ENCODE measurements at places on chromosomes 13 and 19. TPM values are rescaled to one million over a fixed set of nuclear protein-coding genes. Genes with fewer than 3 reads are reported as not detected.

DNA sequence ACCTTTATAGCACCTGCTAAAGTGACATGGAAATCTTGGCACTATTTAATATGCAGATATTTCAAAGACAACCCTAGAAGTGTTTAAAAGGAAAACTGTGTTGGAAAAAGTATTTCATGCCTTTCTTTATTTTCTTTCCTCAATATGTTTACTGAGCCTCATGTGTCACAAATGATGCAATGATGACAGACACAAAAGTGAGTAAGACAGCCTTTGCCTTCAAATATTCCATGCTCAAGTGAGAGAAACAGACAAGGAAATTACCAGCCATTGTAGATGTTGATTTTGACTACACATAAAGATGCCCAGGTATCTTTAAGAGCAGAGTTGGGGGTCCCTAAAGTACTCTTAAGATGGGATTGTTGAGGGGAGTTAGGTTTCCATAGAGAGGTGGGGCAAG, 48.0 kb upstream of the TPP2 start:
- DNase-seq: no peak

DNA sequence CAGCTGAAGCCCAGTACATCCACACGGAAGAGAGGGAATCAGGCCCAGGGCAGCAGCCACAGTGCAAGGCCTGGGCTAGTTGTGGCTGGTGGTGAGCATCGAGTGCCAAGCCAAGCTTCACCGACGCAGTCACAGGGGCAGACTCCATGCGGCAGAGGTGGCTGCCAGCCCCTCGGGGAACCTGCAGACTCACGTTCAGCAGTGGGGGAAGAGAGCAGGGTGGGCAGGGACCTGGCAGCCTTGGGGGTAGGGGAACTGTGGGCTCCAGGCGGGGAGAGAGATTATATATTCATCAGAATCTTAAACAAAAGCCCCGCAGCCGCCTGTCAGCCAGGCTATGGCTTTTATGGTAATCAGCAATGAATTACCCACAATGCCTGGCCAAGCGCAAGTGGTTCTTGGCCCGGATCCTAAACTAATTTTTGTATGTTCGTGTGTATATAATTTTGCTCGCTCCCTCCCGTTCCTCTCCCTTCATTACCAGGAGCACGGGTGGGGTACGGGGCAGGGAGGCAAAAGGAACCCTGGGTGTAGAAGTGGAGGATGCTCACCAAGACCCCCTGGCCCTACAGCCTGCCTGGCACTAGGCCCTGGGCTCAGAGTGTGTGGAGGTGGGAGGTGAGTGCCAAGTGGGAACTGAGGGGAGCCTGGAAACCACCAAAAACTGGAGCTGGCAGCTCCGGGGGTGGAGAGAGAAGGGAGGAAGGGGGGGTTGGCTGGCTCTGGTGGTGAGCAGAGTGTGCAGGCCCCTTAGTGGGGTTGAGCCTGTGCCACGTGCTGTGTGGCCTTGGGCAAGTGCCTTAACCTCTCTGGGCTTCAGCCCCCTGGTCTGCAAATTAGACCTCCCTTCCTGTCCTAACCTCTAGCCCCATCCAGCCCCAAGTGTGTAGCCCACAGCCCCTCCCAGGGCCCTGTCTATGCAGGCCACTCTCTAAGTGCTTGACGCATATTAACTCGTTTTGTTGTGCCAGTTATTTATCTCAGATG, 31.9 kb downstream of the PTPRS start:
- DNase-seq: peak; percentile 91

DNA sequence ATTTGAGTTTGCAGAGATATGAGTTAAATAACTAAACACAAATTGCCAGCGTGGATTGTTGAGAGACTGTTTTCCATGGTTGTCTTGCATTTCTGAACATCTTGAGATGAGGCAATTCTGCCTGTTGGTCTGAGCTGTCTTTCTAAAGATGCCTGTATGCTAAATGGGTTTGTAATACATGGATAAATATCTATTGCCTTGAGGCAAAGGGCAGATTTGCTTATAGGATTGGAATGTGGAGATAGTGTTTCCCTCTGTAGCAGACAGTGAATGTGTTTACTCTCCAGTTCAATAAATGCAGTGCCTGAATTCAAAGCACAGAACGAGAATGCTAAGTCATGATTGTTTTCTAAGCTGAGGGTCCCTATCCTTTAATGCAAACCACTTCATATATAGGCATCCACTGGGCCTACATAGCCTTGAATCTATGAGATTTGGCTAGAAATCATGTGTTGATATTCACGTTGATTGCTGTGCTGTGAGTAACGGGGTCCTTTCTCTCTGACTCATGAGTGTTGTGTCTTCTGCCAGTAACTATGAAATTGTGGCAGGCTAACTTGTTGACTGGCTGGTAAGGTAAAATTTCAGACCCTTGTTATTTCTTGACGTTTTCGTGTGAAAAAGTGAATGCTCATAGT, 2554.8 kb downstream of the PCDH9 start:
- peak; percentile 22 for DNase-seq

GRCh38 chr13:79423801-79424642, 18.0 kb upstream of the RBM26 start:
- peak; percentile 76 for DNase-seq

- no peak for DNase-seq
These were observed 71.9 kb upstream of the IRS2 start for GRCh38 chr13:109858319-109858718.

PSG2 gene
- total RNA-seq: not detected

- no peak for DNase-seq
These were observed 9.9 kb downstream of the SLC6A16 start for GRCh38 chr19:49315111-49315510.

DNA sequence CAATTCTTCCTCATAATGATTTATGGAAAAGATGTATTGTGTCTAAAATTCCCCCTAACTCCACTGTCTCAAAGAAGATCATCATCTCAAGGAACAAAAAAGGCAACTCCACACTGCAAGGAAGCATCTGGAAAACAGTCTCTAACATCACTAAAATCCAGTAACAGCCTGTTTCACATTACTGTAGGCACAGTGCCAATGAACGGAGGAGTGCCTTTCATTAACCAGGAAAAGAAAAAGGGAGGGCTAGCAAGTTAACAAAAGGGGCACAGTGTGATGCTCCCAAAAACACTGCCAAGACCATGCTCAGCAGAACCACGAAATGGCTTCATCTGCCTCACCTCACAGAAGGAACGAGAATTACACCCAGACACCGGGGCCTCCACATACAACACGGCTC, 8.5 kb downstream of the TMTC4 start:
- peak; percentile 9 for DNase-seq

DNA sequence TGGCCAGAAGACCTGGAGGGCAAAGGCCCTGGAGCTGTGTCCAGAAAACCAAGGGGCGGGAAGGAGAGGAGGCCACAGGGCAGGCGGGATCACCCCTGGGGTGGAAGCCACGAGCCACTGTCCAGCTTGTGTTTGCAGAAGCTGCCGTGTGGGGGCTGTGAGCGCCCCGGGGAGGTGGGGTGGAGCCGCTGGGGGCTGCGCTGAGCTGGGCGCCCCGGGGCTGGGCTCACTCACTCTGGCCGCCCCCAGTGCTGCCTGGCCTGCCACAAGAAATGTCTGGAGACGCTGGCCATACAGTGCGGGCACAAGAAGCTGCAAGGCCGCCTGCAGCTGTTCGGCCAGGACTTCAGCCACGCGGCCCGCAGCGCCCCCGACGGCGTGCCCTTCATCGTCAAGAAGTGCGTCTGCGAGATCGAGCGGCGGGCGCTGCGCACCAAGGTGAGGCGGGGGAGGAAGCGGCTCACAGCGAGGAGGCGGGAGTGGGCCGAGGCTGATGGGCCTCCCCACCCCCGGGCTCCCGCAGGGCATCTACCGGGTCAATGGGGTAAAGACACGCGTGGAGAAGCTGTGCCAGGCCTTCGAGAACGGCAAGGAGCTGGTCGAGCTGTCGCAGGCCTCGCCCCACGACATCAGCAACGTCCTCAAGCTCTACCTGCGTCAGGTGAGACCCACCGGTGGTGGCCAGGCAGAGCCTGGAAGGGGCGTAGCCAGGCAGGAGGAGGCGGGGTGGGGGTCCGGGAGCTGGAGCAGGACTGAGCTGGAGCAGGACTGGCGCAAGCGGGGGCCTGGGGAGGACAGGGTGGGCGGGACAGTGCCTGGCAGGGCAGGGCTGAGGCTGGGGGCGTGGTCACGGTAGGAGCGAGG, 13.6 kb downstream of the POLR2E start:
- no peak for DNase-seq

DNA sequence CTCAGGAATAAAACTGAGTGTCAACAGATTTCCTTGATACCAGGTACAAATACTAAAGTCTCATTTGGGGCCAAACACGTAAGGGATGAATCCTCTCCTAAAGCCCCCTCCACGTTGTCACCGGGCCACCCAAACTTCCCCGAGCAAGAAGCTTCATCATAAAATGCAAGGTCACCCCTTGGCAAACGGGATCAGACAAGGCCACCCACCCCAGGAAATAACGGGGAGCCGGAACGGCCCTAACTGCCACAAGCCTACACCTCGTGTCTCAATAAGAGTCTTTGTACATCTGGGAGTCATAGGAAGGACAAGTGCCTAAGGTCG, 717 bp downstream of the EEF2 start:
- DNase-seq: no peak
